ENCODE measurements at places on chromosomes 7 and 10.

DNA sequence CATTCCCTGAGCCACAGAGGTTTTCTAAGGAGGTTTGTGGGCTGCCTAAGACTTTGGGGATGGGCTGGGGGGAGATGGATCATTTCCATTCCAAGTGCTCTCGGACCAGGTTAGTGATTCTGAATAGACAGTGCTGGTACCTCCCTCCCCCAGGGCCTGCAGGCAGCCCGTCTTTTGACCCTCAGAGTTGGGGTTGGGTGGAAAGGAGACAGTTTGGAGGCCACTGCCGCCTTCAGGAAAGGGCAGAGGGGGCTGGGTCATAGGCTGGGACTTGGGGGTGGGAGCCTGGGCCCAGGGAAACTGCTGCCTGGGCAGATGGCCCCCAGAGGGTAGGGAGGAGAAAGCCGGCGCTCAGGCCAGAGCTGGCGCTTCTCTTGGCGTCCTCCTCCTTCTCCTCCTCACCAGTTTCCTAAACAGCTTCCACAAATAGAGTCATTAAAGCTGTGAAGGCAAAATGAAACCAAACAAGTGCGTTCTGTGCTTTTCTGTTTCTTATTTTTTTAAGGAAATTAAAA lies 4.4 kb downstream of the UNC5B start:
- DNase-seq: no peak

DNA sequence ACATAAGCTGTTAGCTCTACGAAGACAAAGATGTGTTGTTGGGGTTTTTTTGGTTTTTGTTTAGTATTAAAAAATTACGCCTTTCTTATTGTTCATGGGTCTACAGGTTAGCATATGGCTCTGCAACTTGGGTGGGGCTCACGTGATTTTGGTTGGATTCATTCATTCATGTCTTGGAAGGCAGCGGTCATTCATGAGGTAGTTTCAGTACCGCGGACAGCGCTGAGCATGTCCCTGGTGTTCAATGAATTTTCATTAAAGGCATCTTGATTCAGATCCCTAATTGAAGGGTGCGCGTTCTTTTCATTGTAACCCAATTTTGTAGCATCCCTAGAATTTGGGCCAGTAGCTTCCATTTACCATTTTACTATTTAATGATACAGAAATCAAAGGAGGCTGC lies 42.9 kb upstream of the TCERG1L start:
- no peak for DNase-seq

DNA sequence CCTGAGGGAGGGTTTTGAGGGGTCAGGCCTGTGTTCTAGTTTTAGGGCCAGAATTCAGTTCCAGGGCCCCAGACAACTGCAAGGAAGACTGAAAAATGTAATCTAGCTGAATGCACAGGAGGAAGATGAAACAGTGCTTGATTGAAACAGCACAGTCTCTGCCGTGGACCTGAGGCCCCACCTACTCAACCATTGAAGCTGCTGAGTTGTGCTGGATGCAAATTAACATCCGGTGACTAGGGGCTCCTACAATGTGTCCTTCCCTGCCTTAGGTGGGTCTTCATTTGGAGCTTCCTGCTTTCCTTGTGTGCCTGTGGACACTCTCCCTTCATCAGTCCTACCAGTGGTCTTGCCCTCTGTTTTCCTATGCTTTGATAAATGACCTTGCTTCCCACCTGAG lies 5.7 kb downstream of the GLRX3 start:
- no peak for DNase-seq

- DNase-seq: no peak
Measured at GRCh38 chr10:116626815-116627214, 6.1 kb downstream of the PNLIPRP2 start.

GRCh38 chr10:113093188-113094113 lies 143.4 kb downstream of the TCF7L2 start:
- DNase-seq: no peak

GRCh38 chr7:151351967-151352366 lies 10.4 kb downstream of the NUB1 start:
- peak; percentile 63 for DNase-seq

DNA sequence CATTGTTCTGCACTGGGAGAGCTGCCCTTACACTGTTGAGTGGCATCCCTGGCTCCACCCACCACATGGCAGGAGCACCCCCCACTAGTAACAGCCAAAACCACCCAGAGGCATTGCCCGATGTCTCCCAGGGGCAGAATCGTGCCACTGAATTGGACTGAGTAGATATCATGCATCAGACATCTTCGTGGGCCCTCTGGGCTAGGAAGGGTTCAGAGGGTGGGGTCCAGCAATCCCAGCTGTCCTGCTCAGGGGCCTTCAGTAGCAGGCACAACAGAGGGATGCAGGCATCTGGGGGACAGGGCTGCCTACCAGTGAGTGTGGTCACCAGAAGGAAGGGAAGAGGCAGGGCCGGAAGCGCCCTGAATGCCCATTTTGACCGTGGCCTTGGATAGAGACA lies 119.7 kb upstream of the PPP2R2D start:
- DNase-seq: no peak

DNA sequence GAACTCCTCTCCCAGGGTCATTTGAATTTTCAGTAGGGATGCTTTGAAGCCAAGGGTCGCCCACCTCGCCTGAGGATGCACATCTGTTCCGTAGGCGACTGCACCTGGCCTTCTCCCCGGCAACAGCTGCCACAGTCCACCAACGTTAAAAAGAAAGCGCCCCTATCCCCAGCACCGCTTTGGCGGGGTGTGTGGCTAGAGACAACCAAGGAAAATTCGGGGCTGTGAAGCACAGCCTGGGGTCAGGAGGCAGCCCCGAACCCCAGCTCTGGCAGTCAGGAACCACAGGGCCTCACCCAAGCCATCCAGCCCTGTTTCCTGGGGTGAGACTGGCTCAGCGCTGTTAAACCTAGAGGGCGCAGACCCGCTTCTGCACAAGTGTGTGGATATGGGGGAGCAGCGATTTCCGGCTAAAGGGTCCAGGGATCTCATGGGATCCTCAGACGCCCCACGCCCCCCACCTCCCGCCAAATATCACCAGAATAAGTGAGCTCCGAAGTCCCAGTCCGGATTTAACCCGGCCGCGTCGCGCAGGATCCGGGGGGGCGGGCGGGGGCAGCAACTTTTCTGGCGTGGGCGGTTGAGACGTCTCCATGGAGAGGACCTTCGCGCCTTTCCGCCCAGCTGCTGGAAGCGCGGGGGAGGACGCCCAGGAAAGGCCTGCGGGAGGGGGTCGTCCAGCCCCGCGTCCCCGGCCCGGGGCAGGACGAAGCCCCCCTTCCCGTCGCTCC lies 822 bp downstream of the ZC3HAV1L start:
- no peak for DNase-seq

- DNase-seq: no peak
Measured at GRCh38 chr10:12568391-12569009, 219.2 kb downstream of the CAMK1D start.

DNA sequence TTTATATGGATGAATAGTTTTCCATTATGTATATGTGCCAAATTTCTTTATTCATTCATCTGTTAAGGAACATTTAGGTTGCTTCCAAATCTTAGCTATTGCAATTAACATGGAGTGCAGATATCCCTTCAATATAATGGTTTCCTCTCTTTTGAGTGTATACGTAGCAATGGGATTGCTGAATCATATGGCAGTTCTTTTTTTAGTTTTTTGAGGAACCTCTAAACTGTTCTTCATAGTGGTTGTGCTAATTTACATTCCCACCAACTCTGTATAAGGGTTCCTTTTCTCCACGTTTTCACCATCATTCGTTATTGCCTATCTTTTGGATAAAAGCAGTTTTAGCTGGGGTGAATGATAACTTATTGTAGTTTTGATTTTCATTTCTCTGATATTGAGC lies 46.5 kb downstream of the FAS start:
- DNase-seq: no peak
